ENCODE measurements at places on chromosomes 5 and 9.
A peak's percentile ranks its signal among the peaks of the same experiment; 100 is the strongest.

DNA sequence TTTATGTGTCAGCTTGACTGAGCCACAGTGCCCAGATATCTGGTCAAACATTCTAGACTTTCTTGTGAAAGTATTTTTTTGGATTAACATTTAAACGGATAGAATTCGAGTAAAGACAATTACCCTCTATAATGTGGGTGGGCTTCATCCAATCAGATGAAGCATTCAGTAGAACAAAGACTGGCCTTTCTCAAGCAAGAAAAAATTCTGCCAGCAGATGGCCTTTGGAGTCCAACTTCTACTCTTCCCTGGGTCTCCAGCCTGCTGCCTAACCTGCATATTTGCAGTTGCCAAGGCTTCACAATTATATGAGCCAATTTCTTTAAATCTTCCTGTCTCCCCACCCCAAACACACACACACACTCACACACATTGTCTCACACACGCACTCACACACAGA is 86.4 kb downstream of the MED10 start:
- no peak for DNase-seq

GRCh38 chr5:58759745-58760144 is 176.9 kb downstream of the RAB3C start:
- DNase-seq: no peak

DNA sequence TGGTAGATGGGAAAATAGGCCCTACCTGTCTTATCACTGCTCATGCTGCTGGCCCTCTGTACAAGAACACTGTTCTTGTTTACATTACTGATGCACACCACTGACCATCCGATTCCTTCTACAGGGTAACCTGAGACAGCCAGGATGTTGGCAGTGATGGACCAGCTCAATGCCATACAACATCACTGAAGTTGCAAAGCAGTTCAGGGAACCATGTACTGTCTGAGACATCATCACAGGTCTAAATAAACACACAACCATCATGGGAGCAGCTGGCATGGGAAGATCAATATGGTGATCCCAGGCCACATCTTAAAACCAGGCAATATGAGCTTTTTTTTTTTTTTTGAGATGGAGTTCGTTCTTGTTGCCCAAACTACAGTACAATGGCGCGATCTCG is 59.0 kb downstream of the IARS1 start:
- DNase-seq: no peak

- peak; percentile 83 for DNase-seq
Observed at GRCh38 chr5:172173564-172174153, 14.4 kb downstream of the STK10 start.

GRCh38 chr5:143593723-143594122 is 190.2 kb upstream of the NR3C1 start:
- no peak for DNase-seq

GRCh38 chr9:27351438-27351837 is 54.5 kb upstream of the EQTN start:
- DNase-seq: no peak

DNA sequence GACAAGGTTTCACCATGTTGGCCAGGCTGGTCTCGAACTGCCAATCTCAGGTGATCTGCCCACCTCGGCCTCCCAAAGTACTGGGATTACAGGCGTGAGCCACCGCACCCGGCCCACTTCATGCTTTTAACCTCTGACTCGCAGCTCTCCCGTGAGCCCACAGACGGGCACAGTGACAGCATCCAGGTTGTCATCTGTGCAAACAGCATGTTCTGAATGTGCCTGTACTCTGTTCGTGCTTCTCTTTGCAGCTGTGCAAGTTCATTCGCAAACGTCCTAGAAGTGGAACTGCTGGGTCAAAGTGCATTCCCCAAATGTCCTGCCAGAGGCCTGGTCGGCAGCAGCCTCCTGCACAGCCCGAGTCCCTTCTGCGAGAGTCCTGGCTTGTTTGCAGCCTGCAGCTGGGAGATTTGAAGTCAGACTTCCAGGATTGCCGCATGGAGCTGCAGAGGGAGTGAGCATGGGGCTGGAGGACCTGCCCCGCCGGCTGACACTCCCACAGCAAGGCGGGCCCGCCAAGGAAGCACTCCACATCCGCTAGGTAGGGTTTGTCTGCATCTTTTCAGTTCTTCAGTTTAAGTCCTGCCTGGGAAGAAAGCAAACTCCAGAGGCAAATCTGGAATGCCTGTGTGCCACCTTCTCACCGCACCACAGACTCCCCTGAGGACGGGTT is 3.4 kb downstream of the BRD3OS start:
- no peak for DNase-seq

DNA sequence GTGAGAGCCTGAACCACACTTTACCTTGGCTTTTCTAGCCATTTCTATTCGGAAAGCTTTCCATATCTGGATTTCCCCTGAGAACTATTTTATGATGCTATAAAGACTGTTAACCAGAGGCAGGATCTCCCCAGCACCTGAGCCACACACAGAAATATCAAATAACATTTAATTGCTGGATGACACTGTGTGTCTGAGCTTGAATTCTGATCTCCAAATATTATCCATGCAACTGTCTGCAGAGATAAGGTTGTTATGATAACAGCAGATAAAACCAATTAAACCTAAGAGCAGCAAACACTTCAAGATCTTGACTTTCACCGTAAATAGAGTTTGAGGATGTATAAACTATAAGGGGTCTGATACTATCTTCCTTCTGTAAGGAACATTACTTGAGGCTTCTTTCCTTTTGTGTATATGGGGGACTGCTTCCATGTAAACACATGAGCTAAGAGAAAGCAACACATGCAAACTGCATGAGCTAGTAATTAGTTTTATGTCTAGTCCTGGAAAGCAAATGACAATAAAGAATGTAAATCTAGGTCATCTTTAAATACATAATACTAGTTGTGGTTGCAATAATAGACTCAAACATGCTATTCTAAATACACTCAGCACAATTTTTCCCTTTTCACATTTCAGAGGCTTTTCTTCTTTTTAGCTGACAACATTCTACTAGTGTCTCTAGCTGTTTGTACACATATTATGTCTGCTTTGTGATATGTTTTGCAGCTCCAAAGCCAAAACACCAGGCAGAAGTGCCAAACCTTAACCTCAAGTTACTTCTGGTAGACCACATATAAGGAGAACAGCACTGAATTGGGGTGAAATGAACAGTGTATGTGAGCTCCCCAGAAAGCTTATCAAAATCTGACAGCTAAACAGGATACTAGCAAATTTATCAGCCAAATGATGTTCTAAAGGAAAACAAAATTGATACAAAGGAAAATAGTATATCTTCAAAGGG is 136.5 kb downstream of the EFNA5 start:
- DNase-seq: no peak

- no peak for DNase-seq
Observed at GRCh38 chr9:125574126-125574877, 132.7 kb downstream of the MAPKAP1 start.

- DNase-seq: no peak
Observed at GRCh38 chr5:64269164-64269563, 103.5 kb downstream of the RNF180 start.

GRCh38 chr9:32644698-32645097 is 9.2 kb upstream of the TAF1L start:
- DNase-seq: no peak

GRCh38 chr9:105828596-105829213 is 134.4 kb downstream of the TMEM38B start:
- DNase-seq: no peak

- DNase-seq: no peak
Observed at GRCh38 chr5:111636736-111637135, 120.3 kb downstream of the NREP start.

DNA sequence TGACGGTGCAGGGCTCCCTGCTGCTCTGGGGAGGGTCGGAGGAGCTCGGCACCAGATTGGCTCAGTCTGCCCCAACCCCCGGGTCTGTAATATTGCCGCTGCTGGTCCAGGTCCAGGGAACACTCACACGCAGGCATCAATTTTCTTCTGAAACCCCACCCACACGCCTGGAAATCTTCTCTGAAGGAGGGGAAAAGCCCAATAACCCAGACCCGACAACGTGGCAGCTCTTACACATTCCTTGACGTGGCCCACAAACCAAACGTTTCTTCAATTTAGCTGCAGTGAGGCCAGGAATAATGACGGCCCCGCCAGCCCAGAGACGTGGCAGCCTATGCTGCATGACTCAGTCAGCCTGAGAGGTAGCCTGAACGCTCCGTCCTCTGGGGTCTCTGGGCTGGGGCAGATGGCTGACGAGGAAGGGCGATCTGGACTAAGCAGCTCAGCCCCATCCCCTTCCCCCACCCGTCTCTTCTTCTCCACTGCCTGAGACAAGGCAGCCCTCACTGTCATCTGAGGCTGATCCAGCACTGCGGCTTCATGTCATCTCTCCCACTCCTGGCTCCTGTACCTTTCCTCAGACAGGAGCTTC is 9.9 kb upstream of the SPARC start:
- no peak for DNase-seq

DNA sequence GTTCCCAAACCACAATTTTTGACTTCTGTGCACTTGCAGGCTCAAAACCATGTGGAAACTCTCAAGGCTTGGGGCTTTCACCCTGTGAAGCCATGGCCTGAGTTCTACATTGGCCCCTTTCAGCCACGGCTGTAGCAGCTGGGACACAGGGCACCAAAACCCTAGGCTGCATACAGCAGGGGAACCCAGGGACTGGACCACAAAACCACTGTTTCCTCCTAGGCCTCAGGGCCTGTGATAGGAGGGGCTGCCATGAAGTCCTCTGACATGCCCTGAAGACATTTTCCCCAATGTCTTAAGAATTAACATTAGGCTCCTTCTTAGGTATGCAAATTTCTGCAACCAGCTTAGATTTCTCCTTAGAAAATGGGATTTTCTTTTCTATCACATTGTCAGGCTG is 312.1 kb upstream of the TUSC1 start:
- DNase-seq: no peak

GRCh38 chr9:68739621-68740174 is 34.7 kb downstream of the PIP5K1B start:
- no peak for DNase-seq

DNA sequence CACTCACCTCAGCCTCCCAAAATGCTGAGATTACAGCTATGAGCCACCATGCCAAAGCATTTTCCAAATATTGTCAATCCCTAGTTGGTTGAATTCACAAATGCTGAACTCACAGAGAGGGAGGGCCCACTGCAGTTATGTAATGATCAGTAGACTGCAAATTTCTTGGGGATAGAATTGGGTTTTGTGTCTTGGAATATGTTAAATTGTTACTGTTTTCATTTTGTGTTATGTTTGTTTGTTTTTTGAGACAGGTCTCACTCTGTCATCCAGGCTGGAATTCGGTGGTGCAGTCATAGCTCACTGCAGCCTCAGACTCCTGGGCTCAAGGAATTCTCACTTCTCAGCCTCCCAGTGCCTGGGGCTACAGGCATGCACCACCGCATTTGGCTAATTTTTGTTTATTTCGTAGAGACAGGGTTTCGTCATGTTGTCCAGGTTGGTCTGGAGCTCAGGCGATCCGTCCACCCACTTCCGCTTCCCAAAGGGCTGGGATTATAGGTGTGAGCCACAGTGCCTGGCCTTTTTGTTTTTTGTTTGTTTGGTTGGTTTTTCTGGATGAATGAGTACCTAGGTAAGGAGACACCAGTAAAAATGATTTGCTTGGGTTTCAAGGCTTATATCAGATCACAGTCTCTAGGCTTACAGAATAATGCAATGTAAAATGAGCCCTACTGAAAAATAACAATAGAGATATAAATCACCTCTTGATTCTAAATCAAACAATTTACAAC is 31.5 kb upstream of the LMNB1 start:
- no peak for DNase-seq

- no peak for DNase-seq
Observed at GRCh38 chr5:108201721-108202120, 180.2 kb downstream of the FBXL17 start.

- no peak for DNase-seq
Observed at GRCh38 chr5:102711525-102712385, 43.4 kb upstream of the PAM start.

- no peak for DNase-seq
Observed at GRCh38 chr9:125897481-125897880, 150.3 kb downstream of the PBX3 start.

DNA sequence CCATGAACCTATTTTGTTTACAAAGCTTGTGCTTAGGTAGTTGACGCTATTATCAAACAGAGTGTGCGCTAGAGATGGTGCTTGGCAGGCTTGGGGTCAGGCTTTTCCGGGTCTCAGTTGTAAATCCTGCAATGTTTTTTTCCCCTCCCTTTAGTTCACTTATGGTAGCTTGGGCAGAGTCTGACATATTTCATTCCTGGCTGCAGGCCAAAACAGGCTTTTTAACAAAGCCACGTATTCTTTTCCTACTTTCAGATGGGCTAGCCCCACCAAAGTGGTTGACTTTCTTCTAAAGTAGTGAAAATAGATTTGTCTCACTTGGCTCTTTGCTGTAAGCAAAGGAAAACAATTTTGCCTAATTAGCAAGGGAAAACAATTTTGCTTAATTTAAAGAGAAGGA is 58.0 kb upstream of the FBN2 start:
- DNase-seq: no peak

DNA sequence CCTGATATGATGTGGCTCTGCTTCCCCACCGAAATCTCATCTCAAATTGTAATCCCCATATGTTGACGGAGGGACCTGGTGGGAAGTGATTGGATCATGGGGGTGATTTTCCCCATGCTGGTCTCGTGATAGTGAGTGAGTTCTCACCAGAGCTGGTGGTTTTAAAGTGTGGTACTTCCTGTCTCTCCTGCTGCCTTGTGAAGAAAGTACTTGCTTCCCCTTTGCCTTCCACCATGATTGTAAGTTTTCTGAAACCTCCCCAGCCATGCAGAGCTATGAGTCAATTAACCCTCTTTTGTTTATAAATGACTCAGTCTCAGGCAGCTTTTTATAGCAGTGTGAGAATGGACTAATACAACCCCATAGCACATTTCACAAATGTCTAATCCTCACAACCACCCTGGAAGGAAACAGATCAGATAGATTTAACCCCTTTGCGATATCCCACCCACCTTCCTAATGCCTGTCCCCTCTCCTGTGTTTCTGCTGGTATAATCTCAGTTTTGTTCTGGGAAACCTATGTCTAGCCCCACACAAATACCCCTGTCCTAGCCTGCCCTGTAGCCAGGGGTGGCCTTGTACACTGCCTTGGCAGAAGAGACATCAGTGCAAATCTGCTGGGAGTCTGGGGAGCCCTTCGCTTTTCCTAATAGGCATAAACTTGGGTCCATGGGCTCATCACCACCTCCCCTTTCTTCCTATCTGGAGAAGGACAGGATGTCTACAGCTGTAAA is 157.0 kb upstream of the RAI14 start:
- no peak for DNase-seq

GRCh38 chr9:20219437-20219836 is 402.9 kb downstream of the MLLT3 start:
- no peak for DNase-seq

- DNase-seq: no peak
Observed at GRCh38 chr9:72914750-72915149, 38.1 kb downstream of the ALDH1A1 start.
